ENCODE measurements at places on chromosomes 1 and 21.

GRCh38 chr1:181601186-181601950, 118.1 kb downstream of the CACNA1E start:
- no peak for DNase-seq

DNA sequence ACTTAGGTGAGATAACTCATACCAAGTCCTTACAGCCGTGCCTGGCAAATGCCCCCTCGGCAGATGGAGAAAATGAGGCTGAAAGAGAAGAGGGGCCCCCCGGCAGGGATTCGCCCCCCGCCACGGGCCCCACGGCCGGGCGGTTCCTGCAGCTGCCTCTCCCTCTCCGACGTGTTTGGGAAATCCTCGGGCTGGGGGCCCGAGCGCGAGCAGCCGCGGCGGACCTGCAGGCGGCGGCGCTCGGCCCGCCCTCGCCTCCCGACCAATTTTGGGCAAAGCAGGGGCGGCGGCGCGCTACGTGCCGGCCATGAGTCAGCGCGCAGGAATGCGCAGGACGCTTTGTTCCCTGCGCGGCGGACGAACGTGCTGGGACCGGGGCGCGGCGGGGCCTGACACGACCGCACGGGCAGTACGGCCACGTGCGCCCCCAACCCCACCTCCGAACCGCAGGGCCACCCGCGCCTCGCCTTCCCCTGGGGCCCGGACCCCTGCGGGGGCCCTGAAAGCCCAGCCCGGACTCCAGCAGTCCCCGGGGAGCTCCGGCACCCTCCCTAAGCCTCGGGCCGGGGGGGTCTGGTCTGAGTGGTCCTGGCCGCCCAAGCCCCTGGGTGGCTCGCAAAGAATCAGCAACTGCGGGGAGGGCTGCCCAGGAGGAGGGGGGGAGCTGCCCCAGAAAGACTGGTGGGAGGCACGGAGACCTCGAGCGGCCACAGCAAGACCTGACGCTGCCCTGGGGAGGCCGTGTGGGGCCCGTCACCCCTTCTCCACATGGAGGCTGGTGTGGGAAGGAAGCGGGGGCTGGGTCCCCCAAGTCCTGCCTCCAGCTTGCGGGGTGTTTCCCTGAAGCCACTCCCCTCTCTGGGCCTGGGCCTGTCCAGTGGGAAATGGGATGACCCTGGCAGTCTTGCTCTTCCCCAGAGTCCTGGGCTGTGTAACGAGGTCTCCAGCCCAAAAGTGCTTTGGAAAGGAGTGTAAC, 11.9 kb upstream of the EDN2 start:
- DNase-seq, result no peak

DNA sequence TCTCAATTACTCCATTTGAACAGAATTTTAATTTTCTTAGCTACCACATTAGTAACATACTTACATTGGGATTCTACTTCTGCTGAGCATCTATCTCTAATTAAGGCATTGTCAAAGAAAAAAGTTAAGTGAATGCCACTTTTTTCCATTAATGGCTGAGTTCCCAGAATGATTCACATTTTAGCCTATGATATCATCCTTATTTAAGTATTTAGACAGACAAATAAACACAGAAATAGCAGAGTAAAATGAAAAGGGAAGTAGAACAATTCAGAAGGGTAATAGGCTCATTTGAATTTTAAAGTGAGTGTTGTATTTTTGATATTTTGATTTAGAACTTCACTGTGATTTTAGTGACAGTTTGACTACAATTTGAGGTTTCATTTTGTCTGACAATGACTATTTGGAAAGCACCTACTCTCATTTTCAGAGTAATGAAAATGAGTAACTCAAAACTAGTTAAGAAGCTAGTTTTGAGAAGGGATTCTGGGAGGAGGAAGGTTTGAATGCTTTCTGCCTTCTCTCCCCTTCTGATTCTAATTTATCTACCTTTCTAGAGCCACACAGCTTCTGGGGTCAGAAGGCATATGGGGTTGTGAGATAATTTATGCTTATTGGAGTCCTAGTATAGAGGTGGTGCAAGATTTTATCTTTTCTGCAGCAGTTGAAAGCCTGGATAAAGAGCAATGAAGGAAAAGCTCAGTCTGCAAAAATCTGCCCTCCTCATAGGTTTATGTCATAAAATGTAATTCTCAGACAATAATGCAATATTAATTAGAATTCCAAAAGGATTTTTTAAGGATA, 15.5 kb downstream of the LYPLAL1 start:
- no peak for DNase-seq

GRCh38 chr1:91440847-91441246, 36.2 kb upstream of the HFM1 start:
- DNase-seq, result no peak

GRCh38 chr1:152735648-152736047, 22.2 kb upstream of the KPRP start:
- no peak for DNase-seq

GRCh38 chr21:32817208-32817607, 45.7 kb upstream of the PAXBP1 start:
- no peak for DNase-seq

DNA sequence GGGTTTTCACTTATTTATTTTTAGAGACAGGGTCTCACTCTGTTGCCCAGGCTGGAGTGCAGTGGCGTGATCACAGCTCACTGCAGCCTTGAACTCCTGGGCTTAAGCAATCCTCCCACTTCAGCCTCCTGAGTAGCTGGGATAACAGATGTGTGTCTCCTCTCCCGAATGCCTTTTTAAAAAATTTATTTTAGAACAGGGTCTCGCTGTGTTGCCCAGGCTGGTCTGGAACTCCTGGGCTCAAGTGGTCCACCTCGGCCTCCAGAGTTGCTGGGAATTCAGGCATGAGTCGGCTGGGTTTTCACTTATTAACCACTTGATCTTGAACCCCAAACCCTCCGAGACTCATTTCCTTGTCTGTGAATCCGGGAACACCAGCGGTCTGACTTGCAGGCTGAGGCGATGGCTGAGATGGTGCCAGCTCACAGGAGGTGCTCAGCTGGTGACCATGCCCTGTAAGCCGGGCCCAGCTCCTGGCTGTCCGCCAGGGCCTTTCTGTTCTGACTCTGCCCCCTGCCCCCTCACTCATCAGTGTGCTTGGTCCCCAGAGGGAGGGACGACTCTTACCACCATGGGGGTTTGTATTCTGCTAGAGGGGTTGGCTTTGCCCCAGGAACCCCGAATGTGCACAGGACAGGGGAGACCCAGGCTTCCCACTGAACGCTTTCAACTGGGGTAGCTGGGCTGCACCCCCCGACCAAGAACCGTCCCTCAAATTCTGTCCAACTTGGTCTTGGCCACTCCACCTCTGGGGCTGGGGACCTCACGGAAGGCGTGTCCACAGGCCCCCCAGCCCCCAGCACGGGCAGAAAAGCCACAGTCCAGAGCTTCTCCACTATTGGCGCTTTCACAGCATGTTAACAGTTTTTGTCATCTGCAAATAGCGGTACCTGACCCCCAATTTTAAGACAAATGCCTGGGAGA, 22.5 kb downstream of the MMEL1 start:
- DNase-seq, result no peak

GRCh38 chr1:58979677-58980076, 195.8 kb upstream of the JUN start:
- DNase-seq, result no peak

DNA sequence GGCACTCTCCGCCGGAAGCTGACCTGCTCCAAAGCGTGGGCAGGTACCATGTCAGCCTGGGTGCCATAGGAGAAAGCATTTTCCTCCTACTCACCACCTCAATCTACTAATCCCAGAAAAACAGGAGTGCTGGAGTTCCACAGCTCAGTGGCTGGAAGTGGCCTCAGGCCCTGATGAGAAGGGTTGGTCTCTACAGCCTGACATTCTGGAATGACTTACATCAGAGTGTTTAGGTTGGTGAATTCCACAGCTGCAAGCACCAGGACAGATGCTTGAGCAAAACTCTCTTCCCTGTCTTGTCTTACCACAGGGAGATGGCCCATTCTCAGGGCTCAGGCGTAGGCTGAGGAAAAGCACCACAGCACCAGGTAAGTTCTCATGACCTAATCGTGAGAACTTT, 5.5 kb downstream of the SEC16B start:
- DNase-seq, result no peak

DNA sequence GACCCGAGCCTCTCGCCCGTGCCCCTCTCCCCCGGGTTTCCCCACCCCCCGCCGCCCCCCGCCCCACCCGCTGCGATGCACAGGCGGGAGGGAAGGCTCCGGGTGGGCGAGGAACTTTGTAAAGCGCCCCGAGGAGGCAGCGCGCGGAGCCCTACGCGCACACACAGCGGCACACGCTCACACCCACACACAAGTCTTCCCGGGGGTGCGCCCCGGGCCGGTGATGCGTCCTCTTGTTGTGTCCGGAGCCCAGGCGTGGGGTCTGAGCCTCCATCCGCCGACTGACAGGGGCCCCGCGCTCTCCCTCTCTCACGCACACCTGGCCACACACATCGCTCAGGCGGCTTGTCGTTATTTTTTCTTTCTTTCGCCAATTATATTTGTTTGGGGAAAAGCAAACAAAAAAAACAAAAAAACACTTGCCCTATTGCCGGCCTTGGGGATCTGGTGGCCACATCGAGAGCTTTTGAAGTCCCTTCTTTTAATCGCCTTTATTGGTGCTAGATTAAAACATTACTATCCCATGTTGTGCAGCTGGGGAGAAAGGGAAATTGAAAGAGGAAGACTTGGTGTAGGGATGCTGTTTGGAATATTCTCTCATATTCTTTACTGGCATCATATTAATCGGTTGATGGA, 770 bp downstream of the NTNG1 start:
- no peak for DNase-seq

GRCh38 chr1:200907611-200908097, 13.0 kb downstream of the INAVA start:
- no peak for DNase-seq

DNA sequence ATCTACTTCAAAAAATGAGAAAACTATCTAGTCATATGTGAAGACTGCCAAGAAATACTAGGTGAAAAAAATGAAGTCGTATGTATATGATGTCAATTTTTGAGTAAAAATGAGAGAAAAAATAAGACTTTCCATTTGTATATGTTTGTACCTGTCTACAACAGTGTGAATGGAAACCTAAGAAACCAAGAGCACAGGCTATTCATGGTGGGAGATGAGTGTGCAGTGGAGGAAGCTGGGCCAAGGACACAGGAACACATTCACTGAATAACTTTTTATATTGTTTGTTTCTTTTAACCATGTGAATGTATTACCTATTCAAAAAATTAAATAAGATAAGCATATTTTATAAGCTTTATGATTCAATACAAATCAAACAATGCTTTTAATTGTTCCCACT, 67.0 kb downstream of the ERO1B start:
- no peak for DNase-seq

DNA sequence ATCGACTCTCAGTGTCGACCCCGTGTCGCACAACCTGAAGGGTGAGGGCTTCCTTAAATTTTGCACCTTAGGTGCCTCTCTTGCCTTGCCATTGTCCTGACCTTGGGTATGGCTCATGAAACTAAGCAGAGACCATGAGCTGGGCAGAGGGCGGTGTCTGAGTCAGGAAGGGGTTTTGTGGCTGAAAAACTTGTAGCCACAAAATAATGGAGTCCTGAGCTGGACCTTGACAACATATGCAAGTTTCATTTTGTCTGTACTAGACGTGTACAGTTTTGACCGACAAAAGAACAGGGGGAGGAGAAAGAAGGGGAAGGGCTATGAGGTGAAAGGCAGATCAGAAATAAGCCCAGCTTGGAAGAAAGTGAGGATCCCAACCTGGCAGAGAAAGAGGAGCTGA, 8.3 kb upstream of the RUNX1 start:
- DNase-seq, result no peak

- DNase-seq, result no peak
These were observed 51.7 kb downstream of the SLC16A1 start for GRCh38 chr1:112904071-112904830.

DNA sequence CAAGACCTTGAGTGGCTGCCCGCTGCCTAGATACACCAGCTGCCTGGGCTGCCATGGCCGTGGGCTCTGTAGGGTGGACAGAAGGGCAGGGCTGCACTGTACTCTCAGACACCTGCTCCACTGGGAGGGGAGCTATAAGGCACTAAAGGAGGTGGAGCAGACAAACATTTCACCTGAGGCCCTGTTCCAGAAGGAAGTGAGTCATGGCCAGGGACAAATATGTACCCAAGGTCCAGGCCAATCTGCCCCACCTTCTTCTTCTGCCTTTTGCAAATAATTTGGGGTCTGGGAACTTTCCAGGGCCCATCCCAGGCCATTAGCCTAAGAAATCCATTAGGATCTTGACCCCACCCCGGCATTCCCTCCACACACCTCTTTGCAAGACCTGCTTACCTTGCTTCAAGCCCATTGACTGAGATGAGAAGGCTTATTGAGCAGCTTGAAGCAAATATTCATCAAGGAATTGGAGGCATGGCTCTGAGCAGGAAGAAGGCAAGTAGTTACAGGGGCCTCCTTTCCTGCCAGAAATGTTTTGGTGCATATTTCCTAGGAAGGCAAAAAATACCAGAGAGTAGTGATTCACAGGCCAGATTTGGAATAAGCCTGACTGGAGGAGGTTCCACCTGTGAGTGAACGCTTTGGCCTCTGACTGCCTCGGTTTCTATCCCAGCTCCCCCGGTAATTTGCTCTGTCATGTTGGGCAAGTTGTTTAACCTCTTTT, at the start of gene CAPN8:
CAPN8 (minus strand) TSS at position 110 of the 721 bp plus-strand sequence; CDS start at position 55, 55 bp downstream.
- no peak for DNase-seq

GRCh38 chr1:26603856-26604255, 74.3 kb downstream of the RPS6KA1 start:
- DNase-seq, result no peak

- no peak for DNase-seq
These were observed 9.9 kb upstream of the DYRK1A start for GRCh38 chr21:37356706-37357105.

DNA sequence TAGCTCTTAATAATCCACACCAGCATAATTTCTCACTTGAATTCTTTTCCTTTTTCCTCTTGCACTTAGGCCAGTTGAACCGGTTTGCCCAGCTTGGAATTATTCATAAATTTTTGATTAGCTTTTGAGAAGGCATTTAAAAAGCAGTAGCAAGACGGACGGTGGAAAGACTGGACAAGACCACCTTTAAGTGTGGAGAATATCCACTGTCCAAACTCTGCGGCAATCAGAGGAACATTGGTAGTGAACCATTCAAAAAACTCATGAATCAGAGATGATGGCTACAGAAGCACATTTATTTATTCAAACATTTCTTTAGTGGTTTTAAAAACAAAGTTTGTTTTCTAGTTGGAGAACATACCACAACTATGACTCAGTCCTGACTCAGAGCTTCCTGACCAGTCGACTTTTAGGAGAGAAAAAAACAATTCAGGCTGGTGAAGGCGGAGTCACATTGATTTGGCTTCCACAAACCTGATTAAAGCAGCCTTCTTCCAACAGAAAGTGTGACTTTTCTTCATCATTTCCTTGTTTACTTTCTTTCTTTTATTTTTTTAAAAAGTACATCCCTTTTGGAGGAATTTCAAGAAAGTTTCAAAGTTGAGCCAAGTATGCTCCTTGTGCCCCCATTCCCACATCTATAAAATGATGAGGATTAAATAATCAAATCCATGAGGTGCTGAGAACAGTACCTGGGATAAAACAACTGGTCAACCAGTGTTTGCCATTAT, 128.8 kb downstream of the ADSS2 start:
- peak; percentile 46 for DNase-seq

Data from activated gamma-delta T cell treated with Interleukin-2 at 50 U/mL for 16 hours (primary cell).